ENCODE measurements at places on chromosomes 1 and 21.

GRCh38 chr1:185241127-185241526, 75.9 kb downstream of the IVNS1ABP start:
- DNase-seq, result no peak

DNA sequence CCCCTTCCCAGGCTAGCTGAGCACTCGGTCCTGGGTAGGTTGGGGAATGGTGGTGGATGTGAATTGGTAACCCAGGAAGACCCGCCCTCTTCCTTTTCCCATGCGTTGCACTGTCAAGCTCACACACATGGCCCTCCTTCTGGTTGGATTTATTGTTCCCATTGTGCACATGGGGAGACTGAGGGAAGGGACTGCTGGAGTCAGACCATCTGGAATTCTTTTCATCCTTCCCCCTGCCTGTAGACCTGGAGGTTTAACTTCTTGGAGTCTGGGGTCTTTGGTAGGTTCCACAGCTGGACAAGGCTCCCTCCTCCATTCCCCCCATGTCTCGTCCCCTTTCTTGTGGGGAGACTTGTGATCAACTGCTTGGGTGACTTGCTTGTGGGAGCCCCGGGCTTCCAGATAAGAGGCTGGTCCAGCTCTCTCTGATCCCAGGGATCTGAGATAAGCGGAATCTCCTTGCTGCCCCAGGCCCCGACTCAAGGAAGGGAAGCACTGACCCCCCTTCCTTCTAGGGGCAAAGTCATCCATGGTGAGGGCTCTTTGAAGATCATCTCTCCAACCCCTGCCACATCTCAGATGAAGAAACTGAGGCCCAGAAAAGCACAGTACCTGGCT, 55.7 kb upstream of the SYNC start:
- DNase-seq, result no peak

- DNase-seq, result no peak
These were observed 79.1 kb downstream of the RGS21 start for GRCh38 chr1:192395895-192396294.

DNA sequence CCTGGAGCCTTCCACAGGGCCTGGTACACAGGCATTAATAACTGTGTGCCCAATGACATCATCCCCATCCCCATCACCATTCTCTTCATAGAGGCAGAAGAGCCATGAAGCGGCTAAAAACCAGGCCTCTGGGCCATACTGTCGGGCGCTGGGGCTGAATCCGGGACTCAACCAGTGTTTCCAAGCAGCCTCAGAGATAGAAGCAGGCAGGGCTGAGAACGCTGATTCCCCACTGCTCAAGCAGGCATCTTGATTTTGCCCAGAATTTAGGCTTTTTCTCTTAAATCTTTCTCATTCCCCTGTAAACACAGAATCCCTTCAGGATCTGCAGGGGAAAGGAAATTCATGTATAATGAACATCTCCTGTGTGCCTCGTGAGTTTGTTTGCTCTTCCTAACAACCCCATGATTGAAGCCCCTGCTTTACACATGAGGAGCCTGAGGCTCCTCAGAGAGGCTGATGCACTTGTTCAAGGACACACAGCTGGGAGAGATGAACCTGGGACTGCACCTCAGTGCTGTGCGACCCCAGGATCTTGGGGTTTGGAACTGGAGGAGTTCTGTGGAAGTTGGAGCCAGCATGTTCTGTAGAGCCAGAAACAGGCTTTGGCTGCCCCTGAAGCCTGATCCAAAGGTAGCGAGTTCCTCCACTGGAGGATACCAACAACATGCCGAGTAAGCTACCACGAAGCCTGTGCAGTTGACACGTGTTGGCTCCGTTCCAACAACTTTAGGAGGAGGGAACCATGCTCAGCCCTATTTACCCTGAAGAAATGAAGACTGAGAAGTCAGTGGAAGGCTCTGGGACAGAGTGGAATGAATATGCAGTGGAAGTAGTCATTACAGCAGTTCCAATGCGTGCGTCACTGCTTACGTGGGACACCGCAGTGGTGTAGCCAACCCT, 55.5 kb downstream of the EDN2 start:
- no peak for DNase-seq

GRCh38 chr1:248873993-248874533, 15.2 kb upstream of the ZNF692 start:
- peak; percentile 78 for DNase-seq

- no peak for DNase-seq
These were observed 14.7 kb upstream of the CD53 start for GRCh38 chr1:110857964-110858948.

Data from activated CD4-positive, alpha-beta T cell treated with anti-CD3 and anti-CD28 coated beads, Interleukin-2, amount 10 ng/mL, durations not matched to agents 7 days and 5 days (primary cell).